ENCODE measurements at places on chromosomes 5 and 9. TPM values are rescaled to one million over a fixed set of nuclear protein-coding genes. Genes with fewer than 3 reads are reported as not detected.

- DNase-seq, result no peak
Observed at GRCh38 chr5:97363577-97363976, 180.5 kb upstream of the RIOK2 start.

- no peak for DNase-seq
Observed at GRCh38 chr9:88809355-88810161, 181.7 kb upstream of the S1PR3 start.

GRCh38 chr9:97367729-97368128 lies 44.2 kb upstream of the TDRD7 start:
- DNase-seq, result no peak

DNA sequence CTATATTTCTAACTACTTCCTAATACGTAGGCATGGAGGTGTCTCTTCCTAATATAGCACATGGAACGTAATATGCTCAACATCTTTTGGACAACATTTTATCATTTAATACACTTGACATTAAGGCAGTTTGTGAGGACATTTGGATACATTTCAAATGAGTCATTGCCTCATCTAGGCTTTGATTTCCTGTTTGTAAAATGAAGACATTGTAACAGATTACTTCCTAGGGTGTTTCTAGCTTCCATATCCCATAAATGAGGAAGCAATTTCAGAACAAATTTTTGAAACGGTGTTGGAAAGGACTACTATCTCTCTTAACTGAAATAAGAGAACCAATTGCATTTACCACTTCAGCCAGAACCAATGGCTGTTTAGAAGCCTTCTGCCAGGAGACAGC lies 38.7 kb downstream of the SLC28A3 start:
- DNase-seq, result no peak

DNA sequence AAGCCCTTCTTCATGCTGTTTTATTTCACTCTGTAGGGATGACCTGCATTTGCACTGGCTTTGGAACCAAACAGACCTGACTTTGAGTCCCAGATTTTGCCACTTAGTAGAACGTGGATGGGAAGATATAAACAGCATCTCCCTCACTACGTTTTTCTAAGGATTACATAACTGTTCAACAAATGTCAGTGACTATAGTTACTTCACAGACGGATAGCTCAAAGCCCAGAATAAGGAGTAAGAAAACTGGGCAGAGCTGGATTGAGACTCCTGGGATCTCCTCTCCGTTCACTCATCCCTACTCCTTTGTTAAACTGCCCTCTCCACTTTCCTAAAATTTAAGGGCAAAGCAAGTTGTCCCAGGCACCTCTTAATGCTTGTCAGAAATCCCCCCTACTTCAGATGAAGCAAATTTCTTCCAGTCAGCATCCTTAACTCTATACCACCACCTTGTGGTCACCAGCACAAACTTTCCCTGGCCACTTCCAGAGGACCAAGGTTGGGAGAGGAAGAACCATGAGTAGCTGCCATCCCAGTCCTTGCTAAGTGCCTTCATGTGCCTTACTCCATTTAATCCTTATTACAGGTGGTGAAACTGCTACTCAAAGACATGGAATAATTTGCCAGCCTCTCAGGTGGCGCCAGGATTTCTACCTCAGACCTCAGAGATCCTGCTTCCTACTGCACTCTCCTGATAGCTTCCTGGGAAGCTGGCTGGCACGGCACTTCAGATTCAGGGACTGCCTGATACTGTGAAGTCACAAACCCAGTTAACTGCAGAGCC lies 38.4 kb downstream of the EGR1 start:
- DNase-seq, result no peak

- no peak for DNase-seq
Observed at GRCh38 chr5:1753490-1753889, 46.1 kb downstream of the MRPL36 start.

GRCh38 chr9:95138474-95138873 lies 179.0 kb downstream of the FANCC start:
- DNase-seq, result peak; percentile 46

DNA sequence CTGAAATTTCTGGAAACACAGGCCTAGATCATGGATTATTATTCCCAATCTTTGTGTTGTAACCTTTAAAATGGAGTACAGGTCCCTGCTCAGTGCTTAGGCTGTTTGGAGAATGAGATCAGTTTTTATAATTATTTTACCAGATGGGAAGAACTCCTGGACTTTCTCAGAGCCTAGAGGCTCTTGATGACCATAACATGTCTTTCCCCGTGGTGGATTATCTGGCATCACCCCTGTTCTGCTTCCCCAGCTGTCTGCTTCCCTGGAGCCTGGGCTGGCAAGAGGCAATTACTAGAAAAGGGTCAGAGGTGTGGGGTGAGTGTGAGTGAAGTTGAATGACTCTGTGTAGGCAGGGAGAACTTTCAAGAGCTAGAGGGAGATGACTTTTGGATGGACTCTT lies 143.0 kb downstream of the CARTPT start:
- no peak for DNase-seq

GRCh38 chr5:158351485-158352125 lies 492.7 kb upstream of the CLINT1 start:
- no peak for DNase-seq

- DNase-seq, result no peak
Observed at GRCh38 chr9:108291586-108291932, 564.2 kb downstream of the ACTL7B start.

- DNase-seq, result no peak
Observed at GRCh38 chr9:124297915-124298645, 40.3 kb downstream of the NEK6 start.

DNA sequence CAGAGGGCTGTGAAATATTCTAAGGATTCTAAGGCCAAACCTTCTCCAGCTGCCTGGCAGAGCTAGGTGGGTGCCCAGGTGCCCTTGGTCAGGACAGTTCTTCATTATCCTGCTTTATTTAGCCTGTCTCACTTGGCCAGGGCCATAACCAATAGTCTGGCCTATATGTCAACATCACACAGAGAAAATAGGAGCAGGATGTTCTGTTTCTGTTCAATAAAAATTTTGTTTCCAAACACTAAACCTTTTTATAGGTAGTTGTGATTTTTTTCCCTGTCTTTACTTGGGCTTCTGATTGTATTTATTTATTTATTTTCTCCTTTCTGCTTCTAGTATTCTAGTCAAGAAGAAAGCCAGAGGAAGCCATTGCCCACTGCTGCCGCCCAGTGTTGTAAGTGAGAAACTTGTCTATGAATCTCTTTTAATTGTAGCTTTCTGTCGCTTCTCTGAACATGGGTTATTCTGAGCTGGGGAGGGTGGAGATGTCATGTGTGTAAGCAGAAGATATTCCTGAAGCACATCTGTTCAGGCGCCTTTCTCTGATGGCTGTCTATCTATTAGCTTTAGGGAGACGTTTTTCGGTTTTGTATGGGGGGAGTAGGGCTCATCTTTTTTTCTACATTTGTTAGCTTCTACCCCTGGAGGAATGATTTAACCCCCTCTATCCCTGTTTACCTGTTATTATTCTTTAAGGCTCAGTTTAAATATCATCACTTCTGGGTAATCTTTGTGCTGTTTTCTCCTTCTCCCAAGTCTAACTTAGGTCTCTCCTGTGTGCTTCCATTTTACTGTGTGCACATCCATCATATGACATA lies 97.1 kb downstream of the UNC13B start:
- peak; percentile 83 for DNase-seq

- DNase-seq, result no peak
Observed at GRCh38 chr5:141992349-141992963, 20.4 kb downstream of the GNPDA1 start.

DNA sequence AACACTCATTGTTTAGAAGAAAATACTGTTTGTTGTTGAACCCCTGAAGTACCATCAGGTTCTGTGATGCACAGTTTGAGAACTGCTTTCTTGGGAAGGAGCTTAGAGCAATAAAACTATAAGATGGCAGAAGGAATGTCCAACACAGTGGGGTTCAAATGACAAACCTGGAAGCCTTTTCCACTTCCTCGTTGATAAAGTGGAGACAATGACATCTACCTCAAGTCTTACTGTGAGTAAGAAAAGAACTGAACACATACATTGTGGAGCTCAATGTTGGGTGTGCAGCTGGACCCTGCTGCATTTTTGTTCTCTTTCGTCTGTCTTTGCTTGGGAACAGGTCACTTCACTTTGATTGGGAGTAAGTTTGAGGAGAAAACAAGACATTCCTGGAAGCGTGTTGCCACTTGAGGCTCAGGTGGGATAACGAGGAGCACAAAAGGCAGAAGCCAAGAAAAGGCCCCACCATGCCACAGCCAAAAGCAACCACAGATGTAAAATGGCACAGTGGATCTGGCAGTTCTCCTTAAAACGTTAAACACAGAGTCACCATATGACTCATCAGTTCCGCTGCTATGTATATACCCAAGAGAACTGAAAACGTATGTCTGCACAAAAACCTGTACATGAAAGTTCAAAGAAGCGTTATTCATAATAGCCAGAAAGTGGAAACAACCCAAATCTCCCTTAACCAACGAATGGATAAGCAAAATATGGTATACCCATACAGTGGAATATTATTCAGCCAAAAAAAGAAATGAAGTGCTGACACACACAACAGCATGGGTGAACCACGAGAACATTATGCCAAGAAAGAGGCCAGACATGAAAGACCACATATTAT lies 42.9 kb upstream of the SUB1 start:
- DNase-seq, result no peak

DNA sequence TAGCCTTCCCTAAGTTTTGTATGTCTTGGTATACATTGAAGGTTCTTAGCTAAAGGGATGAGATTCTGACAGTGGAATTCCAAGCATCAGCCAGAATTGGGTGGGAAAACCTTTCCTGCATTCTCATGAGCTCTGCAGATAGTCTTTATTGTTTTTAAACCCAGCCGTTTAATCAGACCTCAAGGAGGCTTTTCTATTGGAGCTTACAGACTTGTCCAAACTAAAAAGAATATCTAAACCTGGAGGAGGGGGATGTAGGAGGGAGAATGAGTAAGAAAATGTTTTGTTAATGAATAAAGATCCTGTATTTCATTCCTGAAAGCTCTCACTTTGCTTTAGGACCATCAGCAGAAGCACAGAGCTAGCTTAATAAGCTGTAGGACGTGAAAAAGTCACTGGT lies 41.7 kb downstream of the EBF1 start:
- no peak for DNase-seq

DNA sequence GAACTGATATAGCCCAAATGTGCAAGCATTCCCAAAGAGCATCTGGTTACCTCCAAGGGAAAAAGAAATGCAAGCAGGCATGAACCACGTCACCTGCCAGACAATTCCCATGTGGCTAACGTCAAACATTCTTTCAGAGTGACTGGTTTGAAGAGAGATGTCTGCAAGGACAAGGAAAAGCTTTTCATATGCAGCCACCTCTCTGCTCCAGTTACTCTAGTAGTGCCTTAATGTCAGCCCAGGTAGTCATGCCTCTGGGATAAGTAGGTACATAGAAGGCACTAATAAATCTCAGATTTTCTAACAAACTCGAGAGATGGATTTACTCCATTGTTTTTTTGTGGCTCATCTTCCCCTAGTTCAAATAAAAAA lies 96.8 kb upstream of the IFNK start:
- no peak for DNase-seq

The PCDHGA2 gene
- total RNA-seq, result 6.2 TPM

The N4BP3 gene
- 2.9 TPM for total RNA-seq

The FOXD4L5 gene
- not detected for total RNA-seq

The CCL27 gene
- not detected for total RNA-seq
